ENCODE measurements at places on chromosomes 7 and 10.

DNA sequence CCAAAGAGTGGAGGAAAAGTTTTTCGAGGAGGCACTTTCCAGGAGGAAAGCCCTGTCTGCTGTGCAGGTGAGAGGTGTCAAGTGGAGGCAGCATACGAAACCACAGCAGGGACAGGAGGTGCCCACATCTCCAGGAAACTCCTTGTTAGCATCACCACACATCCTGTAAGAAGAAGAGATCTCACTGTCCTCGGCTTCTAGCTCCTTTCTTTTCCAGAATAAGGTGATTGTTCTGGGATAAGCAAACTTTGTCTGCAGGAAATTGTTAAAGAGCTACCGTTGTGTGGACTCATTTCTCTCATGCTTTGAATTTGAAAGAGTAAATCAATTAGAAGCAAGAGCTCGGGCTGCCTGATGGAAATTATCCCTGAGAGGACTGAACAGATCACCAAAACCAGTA lies 269.4 kb downstream of the CXCL12 start:
- no peak for DNase-seq

GRCh38 chr7:149838992-149839408 lies 825 bp downstream of the ZNF862 start:
- DNase-seq = no peak

DNA sequence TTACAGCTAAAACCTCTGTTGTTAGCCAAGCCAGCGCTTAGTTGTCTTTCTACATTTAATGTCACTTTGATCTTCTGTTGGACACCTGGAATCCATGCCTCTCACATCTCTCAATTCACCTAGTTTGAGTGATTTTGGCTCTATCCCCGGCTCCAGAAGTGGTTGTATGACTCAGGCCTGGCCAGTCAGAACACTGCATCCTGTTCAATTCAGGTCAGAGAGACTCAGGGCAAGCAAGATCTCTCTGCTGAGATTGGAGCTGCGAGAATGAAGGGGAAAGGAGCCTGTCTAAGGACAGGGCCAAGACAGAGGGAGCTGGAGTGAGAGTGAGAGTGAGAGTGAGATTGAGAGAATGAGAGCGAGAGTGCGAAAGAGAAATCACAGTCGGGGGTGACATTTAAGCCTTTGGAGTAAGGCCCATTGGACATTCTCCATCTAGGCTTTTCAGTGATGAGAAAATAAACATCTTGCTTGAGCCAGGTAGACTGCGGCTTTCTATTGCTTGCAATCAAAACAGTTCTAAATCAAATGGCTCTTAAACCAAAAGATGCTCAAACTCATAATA lies 83.3 kb upstream of the DYNC1I1 start:
- no peak for DNase-seq

DNA sequence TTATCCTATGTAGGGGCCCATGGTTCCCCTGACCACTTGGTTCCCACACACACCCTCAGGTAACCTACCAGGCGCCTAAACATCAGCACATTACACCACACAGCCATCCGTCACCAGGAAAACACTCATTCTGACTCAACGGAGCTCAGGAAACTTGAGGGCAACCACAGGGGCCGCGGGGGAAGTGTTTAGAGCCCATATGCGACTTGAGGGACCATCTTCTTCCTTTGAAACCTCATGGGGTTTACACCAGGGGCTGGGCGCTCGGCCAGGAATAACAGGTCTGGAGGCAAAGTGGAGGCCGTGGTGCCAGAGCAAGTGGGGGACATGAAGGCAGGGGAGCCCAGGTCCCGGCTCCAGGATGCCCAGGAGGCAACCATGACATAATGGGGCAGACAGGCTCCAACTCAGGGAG lies 1.5 kb downstream of the STX1A start:
- no peak for DNase-seq

DNA sequence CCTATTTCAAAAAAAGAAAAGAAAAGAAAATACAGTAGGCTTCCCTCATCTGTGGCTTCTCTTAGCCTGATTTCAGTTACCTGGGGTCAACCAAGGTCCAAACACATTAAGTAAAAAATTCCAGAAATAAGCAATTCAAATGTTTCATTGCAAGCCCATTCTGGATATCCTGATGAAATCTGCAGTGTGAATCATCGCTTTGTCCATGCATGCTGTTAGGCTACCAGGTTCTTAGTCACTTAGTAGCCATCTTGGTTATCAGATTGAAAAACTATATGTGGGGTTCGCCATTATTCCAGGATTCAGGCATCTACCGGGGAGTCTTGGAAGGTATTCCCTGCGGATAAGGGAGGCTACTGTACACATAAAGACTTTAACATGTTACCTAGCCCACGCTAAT lies 991 bp upstream of the FAM204A start:
- no peak for DNase-seq

GRCh38 chr10:77605466-77605865 lies 32.1 kb downstream of the KCNMA1 start:
- DNase-seq = no peak

GRCh38 chr7:94133460-94133859 lies 129.3 kb upstream of the BET1 start:
- no peak for DNase-seq

DNA sequence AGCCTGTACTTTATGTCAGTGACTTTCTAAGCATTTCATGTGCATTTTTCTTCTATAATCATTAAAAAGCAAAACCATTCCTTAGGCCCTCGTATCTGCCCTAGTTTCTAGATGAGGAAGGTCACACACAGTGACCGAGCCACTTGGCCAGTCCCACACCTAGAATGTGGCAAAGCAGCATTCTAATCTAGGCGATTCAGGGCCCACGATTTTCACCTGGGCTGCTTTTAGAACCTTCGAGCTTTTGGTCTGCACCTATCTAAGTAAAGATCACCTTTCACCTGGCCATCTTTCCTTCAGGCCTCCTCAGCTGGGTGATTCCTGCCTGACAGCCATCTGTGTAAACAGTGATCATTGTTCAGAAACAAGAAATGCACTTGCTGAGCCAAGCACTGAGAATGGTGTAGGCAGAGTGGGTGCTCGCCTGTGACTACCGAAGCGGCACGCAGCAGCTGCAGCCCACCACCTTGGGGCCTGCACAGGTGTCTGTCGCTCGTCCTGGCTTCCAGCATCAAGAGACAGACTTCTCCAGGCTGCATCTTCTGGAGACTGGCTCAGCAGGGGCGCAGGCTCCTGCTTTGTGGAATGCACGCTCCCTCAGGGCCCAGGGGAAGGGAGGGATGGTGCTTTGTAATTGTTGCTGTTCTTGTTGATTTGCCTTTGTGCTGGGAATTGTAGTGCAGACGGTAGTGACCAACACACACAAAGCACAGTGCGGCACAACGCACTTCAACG lies 149.0 kb upstream of the INSYN2A start:
- no peak for DNase-seq

DNA sequence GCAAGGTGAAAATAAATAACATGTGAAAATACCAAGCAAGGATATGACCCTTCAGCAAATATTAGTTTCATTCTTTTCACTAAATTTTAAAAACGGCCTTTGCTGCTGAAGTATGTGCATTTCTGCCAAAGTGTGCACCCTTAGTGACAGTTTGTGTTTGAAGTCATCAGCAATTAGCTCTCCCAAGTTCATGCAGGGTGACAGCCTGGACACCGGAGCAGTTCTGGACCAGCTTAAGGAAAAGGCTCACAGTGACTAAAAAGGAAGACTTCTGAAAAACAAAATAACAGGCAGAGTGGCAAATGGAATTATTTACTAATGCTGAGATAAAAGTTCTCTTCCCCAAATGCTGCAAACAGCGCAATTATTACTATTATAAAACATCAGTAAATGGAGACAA lies 69.3 kb upstream of the NEBL start:
- DNase-seq = no peak

DNA sequence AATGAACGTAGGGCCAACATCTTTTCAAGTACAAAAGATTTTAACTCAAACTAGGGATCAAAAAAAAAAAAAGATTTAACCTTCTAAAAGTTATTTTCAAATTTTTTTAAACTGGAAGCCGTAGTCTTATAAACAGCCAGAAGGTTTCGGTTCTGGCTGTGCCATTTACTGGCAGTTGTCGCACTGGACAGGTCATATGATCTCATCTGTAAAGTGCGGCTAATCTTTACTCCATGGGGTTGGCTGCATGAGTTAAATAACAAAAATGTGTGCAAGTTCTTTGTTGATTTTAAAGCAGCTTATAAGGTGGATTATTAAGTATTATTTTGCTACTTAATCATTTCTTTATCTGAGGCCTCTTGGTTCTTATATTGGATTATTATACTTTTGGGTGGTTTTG lies 36.6 kb downstream of the TRUB1 start:
- no peak for DNase-seq

GRCh38 chr7:76050545-76050944 lies 2.6 kb downstream of the MDH2 start:
- no peak for DNase-seq

- DNase-seq = no peak
These were observed 656.5 kb upstream of the COBL start for GRCh38 chr7:51973071-51973470.

DNA sequence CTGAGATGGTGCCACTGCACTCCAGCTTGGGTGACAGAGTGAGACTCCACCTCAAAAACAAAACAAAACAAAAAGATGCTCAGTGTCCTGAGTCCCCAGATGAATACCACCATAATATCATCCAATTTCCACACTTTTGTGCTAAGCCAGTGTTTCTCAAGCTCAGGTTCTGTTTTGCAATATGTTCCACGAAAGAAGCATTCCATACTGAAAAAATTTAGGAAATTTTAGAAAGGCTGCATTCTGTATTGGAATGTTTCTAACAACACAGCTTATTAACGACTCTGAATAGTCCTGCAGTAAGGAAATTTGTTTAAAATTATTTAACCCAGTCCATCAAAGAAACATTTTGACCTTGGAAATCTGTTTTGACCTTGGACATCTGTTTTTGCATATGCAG lies 142.4 kb downstream of the EPC1 start:
- DNase-seq = no peak

- no peak for DNase-seq
These were observed 69.3 kb downstream of the APBB1IP start for GRCh38 chr10:26507441-26507840.

DNA sequence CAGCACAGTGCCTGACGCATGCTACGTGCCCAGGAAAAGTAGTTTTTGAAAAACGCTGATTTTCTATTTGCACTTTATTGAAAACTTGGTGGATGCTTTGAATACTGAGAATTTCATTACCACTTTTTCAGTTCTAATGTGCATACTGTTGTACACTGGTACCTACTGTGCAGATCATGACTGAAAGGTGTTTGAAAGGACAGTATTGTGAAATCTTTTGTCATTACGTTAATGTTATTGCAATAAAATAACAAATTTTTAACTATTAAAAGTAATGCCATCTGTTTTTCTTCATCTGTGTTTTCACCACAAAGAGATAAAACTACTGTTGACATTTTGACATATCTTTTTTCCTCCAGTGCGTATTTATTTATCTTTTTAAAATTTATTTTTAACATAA lies 42.1 kb downstream of the CNNM2 start:
- no peak for DNase-seq

- DNase-seq = no peak
These were observed 30.3 kb upstream of the TRIM24 start for GRCh38 chr7:138429577-138430250.

DNA sequence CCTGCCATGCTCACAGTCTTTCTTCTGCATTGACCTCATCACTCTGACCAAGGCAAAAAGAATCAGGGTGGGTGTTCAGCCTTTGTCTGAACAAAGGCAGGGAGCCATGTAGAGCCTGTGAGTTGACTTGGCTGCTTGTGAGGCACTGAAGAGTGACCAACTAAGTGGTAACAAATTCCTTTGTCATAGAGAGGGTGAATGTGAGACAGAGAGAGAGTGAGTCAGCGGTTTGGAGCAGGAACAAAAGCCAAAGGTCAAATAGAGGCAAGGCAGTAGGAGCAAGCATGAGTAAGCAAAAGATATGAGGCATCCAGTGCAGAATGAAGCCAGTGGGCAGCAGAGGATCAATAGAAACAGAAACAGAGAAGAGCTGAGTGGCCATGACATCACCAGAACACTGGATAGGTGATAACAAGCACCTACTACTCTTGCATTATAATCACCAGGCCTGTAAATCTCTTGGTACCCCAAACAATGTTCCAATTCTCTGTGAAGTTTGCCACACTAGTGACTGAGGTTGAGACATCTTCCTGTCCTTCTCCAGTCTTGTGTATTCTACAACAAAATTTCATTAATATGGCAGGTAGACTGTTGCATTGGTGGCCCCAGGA lies 116.2 kb upstream of the LAMB4 start:
- DNase-seq = no peak

DNA sequence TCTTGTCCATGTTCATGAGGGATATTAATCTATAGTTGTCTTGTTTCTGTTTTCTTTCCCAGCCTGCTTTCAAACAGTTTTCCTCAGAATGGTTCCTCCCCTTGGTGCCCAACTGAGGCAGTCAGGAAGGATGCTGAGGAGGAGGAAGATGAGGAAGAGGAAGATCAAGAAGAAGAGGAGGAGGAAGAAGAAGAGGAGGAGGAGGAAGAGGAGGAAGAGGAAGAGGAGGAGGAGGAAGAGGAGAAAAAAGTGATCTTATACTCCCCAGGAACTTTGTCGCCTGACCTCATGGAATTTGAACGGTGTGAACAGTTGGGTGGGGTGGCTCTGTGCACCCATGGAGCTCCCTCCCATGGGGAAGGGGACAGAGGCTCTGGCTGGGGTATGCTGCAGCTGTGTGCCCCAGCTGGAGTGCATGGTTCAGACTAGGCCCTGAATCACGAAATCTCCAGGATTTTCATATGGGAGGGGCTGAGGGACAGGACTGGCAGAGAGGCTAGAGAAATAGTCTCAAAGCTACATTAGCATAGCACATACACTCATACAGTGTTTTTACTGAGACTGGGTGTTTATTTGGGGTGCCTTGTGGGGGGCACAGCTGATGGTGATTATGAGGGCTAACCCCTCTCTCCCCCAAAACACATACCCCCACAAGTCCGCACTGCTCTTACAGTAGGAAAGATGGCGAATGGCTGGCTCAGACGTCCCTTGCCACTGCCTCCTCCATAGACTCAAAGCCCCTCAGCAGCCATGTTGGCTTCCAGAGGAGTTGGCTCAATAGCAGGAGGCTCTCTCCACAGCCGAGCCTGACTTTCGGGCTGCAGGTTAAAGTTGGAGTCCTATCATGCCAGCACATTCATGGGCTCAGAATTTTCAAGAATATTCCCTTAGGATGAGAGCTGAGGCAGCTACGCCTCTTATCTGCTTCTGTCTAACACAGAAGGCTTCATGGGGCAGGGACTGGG lies 11.9 kb downstream of the STRA8 start:
- DNase-seq = no peak

- DNase-seq = no peak
These were observed 71.0 kb downstream of the NRP1 start for GRCh38 chr10:33263453-33263852.

- DNase-seq = no peak
These were observed 139.5 kb downstream of the ALOX5 start for GRCh38 chr10:45513551-45513950.

DNA sequence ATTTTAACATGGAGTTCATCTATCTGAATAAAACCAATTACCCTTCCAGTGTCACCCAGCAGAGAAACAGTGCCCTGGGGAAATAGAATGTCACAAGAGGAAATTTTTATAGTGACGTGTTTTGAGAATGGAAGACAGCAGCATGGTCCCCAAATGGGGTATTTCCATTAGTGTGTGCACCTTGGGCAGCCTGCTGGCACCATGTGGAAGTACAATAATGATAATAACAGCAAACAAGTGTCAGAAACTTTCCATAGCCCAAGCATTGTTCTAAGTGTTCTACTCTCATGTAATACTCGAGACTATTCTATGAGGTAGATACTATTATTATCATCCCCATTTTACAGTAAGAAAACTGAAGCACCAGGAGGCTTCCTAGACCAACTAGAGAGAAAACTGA lies 2.2 kb upstream of the PDE1C start:
- DNase-seq = no peak

- DNase-seq = no peak
These were observed 78.3 kb downstream of the ST8SIA6 start for GRCh38 chr10:17375936-17376584.

- DNase-seq = no peak
These were observed 11.8 kb downstream of the MRC1 start for GRCh38 chr10:17820943-17821342.
